ENCODE measurements at places on chromosomes 2 and 18.

GRCh38 chr2:96153991-96154431 is 8.8 kb upstream of the DUSP2 start:
- no peak for DNase-seq

- DNase-seq: no peak
Observed at GRCh38 chr2:105034170-105034569, 3.7 kb upstream of the MRPS9 start.

- no peak for DNase-seq
Observed at GRCh38 chr2:147844697-147845410, at the start of gene ACVR2A. Gene ACVR2A, plus strand, starts transcription at chr2:147845029. Its CDS starts 124 bp downstream, at chr2:147845153.

GRCh38 chr2:99852376-99852934 is 289.9 kb downstream of the AFF3 start:
- no peak for DNase-seq

DNA sequence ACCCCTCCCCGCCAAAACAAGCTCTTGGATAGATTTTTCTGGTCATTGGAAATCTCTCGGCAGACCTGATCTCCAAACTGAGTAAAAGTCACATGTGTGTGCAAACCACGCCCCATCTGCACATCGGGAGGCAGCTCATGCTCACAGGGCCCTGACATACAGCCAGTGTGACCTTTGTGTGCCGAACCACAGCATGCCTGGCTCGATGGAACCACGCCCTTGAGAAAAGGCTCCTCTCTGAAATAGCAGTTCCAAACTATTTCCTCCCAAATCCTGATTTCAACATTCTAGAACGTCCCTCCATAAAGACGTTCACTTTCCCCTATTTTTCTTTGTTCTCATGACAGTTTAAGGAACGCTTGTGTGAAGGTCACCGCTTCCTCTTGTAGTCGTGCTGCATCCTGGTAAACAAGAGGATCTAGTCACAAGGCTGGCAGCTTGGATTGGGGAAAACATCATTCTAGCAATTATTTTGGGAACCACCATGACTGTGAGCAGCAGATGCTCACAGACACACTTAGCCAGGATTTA is 59.3 kb upstream of the MAP4K4 start:
- DNase-seq: no peak

DNA sequence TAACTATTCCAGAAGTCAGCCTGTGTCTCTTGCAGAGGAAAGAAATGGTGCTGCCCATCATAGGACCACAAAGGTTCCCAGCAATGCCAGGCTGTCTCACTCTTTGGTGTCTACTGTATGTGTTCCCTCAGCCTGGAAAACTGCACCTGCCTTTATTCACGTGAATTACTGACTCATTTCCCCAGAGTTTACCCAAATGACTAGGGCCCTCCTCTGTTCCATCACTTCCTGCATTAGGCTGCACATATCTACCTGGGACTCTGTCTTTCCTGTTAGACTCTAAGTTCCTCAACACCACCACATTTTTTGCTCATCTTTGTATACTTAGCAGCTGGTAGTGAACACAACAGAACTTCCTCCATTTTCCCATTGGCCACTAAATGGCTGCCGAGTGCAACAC is 188.3 kb downstream of the FHOD3 start:
- no peak for DNase-seq

GRCh38 chr2:25817006-25817405 is 61.3 kb downstream of the ASXL2 start:
- no peak for DNase-seq

GRCh38 chr2:135709992-135710391 is 31.7 kb upstream of the UBXN4 start:
- DNase-seq: peak; percentile 26

DNA sequence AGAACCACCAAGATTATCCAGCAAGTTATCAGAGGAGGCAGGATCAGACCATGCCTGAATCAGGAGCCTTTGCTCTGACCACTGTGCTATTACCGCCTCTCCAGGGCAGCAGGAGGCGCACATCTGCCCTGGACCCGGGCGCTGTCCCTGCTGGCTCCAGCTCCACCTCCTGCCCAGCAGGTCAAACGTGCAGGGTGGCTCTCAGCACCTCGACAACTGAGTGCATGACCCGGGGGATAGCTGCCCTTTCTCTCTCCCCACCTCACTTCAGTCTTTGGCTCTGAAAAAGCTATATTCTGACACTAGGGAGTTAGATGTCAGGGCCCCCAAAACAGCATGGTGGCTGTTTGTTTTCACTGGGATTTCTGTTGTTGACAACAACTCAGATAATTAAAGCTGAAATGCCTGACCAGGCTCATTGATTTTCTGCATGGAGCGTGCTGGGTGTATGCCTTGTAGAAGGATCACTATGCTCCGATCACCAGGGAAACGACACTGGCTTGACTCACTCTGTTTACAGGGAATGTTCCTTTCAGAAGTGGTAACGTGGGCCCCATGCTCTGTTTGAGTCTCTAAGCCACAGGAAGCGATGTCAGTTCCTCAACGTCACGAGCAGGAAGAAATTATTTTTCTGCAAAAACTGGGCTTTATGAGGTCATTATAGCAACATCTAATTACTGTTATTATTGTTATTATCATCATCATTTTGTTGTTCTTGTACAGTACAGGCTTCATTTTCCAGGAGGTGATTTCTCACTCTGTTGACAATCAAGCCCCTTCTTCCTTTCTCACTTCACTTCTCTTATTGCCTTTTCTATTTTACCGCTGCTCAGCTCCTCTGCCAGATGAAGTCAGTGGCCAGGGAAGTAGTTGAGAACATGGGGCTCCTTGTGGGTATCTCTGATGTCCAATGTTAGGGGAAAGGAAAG is 125.6 kb downstream of the PLB1 start:
- DNase-seq: peak; percentile 89

DNA sequence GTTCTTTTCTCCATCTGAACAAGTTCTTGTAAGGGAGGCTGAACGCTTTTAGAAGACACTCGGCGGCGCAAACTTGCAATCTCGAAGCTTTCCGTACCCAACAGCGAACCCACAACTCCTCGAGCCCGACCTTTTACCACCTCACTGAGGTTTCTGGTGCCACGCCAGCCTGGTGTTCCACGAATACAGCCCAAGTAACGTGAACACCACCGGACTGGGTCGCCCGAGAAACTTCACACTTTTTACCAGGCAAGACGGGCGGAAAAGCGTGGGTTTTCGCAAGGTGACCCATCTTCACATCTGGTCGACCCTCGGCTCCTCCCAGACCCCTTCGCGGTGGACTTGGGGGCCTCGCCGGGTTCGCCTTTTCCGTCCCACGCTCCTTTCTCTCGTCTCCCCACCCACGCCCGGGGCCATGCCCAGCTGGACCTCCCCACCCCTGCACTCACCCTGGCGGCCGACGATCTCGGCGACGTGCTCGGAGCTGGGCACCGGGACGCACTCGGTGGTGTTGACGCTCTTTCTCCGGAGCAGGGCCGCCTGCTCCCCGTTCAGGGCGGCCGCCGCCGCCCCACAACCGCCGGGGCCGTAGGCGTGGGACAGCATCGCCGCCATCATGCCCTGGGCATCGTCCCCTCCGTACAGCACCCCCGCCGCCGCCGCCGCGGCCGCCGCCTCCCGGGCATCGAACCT is 1.2 kb downstream of the MEX3C start:
- DNase-seq: no peak

DNA sequence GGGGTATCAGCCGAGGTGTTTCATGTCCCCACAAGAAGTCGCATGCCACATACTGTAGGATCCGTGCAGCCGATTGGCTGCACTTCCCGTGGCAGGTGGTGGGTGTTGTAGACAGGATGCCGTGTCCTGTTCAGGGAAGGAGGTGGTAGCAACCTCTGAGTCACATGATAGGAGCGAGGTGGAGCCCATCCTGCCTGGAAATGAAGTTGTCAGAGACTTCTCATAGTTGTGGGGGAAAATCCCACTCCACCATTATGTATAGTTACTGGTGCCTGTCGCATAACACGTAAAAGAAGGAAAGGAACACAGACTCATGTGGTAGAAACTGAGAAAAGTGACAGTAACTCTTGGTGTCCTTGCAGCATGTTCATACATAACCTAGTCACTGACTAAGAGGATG is 91.4 kb upstream of the IL1R2 start:
- no peak for DNase-seq

- DNase-seq: no peak
Observed at GRCh38 chr18:42394238-42394637, 439.2 kb downstream of the PIK3C3 start.

DNA sequence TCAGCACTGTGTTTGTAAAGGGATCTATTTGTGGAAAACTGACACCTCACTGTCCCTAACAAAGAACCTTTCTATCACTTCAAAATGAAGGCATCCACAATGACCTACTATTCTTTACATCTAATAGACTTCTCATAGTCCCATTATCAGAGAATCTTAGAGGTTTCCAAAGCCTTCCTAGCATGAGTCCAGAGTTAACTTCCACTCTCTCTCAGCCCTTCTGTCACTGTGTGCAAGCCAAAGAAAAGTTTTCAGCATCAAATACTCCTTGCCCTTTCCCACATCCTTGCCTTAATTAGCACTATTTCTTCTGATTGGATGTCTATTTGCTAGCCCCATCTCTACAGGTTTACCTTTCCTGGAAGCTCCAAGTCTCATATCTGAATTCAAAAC is 178.5 kb downstream of the ERBB4 start:
- DNase-seq: no peak

- DNase-seq: no peak
Observed at GRCh38 chr2:209236377-209236776, 187.5 kb upstream of the MAP2 start.
